Transverse colon (tissue), 4 donors: ENCODE measurements at places on chromosomes 13 and 19. TPM values are rescaled to one million over a fixed set of nuclear protein-coding genes. Genes with fewer than 3 reads are reported as not detected.

DNA sequence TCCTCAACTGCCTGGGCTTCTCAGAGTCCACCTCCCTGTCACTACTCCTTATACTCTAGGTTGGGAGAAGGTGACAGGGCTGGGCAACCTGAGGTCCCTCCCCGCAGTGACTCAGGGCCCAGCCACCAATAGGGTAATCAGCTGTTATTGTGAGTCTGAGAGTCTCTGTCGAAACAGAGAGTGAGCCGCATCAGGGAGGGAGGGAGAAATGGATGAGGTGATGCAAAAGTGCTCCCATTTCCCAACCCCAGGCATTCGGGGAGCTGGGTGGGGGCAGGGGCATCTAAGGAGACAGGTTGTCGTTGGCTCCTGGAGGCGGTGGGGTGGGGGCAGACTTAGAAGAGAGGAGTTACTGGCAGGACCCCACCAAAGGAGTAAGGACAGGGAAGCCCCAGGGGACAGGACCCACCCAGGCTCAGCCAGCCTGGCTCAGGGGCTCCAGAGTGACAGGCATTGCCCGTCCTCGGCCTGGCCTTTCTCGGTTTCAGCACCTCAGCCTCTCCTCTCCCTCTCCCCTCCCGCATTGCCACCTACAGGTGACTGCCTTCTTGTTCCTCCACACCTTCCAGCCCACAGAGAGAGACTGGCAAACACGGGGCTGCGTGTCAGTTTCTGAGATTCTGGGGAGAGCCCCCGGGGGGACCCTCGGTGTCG is at the start of gene DMKN:
Gene DMKN, minus strand, starts transcription at position 22 of the 654 bp plus-strand sequence. CDS start 174 bp downstream, outside the sequence.
- H3K27ac ChIP-seq: no peak within 1 kb of the TSS
- H3K36me3 ChIP-seq: no peaks in the 10 kb centered on the region
- H3K4me3 ChIP-seq: no peak within 1 kb of the TSS
- no peak for DNase-seq
- peaks cover 59% of the 10 kb centered on the region for H3K27me3 ChIP-seq

- no peak for DNase-seq
- no peaks in the 10 kb centered on the region for H3K36me3 ChIP-seq
- no peak within 1 kb of the TSS for H3K4me3 ChIP-seq
Measured at GRCh38 chr19:39498798-39499642, at the start of gene DLL3. TSS of gene DLL3 (plus strand) at chr19:39498947. CDS start at chr19:39498975, 28 bp downstream.

- H3K36me3 ChIP-seq: peaks cover 4% of the 10 kb centered on the region
- no peak for DNase-seq
- H3K4me1 ChIP-seq: no peaks in the 10 kb centered on the region
- H3K27ac ChIP-seq: no peak overlapping the region
- no peak overlapping the region for H3K4me3 ChIP-seq
Measured at GRCh38 chr19:3769494-3769893, 2.5 kb downstream of the RAX2 start.

DNA sequence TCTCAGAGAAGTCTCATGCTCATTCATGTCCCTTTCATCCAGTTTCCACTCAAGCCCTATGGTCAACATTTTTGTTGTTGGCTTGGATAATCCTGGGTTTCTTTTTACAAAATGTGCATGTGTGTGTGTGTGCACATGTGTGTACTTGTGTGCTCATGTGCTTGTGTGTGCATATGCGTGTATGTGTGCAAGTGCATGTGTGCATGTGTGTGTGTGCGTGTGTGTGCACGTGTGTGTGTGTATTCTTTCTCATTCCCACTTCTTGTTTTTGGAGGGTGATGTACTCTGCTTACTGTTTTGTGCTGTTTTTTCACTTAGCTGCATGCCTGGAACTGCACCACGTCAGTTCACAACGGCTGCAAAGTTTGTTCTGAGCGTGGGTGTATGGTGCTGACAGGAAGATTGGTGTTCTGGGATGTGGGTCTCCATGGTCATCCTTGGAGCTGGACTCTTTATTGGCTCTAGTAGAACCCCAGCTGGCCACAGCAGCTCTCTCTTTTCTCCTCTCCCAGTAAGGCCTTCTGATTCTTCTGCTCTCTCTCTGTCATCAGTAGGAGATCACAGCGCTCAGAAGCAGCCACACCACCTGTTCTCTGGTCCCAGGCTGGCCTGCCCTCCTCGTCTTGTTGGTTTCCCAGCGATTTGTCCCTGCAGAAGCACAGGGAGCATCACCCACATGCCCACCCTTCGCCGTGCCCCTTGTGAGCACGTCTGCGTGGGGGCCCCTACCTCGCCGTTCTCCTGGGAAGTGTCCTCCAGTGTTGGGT is 60.8 kb downstream of the SOX1 start:
- H3K4me1 ChIP-seq: peaks cover 4% of the 10 kb centered on the region
- DNase-seq: no peak
- no peak overlapping the region for H3K4me3 ChIP-seq
- no peaks in the 10 kb centered on the region for H3K27me3 ChIP-seq

DNA sequence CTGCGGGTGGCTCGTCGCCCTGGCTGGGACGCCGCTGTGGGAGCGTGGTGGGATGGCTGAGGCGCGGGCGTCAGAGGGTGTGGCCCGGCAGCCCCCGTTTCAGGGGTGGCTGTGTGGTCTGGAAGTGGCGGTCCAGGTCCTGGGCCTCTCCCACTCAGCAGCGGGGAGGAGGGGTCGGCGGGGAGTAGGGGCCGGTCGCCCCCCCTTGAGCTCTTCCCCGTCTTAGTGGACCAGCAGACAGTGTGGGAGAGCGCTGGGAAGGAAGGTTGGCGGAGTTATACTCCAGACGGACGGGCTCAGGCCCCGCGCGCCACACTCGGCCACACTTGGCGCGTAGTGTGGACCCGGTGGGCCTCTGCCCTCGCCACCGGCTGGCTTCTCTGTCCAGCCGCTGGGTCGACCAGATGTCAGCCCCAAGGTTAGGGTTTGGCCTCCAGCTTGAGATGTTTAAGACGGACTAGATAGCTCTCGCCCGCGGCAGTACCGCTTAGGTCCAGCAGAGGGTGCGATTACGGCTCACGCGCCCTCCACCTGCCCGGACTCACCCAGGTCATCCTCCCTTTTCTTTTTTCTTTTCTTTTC is 21.7 kb upstream of the ZNF429 start:
- no peaks in the 10 kb centered on the region for H3K4me1 ChIP-seq
- no peak overlapping the region for H3K27ac ChIP-seq
- H3K36me3 ChIP-seq: no peaks in the 10 kb centered on the region
- H3K27me3 ChIP-seq: no peaks in the 10 kb centered on the region
- H3K4me3 ChIP-seq: no peak overlapping the region
- DNase-seq: peak; percentile 51

- no peaks in the 10 kb centered on the region for H3K36me3 ChIP-seq
- peaks cover 52% of the 10 kb centered on the region for H3K27me3 ChIP-seq
- H3K4me1 ChIP-seq: no peaks in the 10 kb centered on the region
- DNase-seq: no peak
Measured at GRCh38 chr13:28093881-28094280, 6.5 kb downstream of the FLT3 start.

- no peak overlapping the region for H3K4me3 ChIP-seq
- no peak for DNase-seq
- no peak overlapping the region for H3K27ac ChIP-seq
- H3K27me3 ChIP-seq: no peaks in the 10 kb centered on the region
Measured at GRCh38 chr13:54185785-54186184, 1157.2 kb downstream of the OLFM4 start.

Gene ATP8B3
- total RNA-seq: not detected

Gene RNF17
- not detected for total RNA-seq
